ENCODE measurements at places on chromosomes 3 and 15.

GRCh38 chr15:32718821-32719716 is 1.3 kb downstream of the GREM1 start:
- DNase-seq = no peak

DNA sequence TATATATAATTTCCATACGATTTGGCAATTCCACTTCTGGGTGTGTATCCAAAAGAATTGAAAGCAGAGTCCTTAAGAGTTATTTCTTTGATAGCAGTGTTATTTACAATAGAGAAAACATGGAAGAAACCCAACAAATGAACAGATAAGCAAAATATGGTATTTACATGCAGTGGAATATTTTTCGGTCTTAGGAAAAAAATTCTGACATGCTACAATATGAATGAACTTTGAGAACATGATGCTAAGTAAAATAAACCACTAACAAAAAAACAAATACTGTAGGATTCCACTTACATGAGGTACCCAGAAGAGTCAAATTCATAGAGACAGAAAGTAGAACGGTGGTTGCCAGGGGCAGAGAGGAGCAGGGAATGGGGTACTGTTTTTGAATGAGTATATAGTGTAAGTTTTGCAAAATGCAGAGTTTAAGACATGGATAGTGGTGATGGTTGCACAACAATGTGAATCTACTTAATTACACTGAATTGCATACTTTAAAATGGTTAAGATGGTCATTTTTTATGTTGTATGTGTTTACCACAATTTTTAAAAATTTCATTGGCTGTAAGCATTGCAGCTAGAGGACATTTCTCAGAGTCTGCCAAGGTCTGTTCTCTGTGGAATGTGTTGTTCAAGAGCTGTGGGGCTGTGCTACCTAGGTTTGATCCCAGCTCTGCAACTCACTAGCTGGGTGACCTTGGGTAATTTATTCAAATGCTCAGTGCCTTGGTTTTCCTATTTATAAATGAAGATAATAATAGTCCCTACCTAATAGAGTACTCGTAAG is 122.1 kb downstream of the MEX3B start:
- no peak for DNase-seq

DNA sequence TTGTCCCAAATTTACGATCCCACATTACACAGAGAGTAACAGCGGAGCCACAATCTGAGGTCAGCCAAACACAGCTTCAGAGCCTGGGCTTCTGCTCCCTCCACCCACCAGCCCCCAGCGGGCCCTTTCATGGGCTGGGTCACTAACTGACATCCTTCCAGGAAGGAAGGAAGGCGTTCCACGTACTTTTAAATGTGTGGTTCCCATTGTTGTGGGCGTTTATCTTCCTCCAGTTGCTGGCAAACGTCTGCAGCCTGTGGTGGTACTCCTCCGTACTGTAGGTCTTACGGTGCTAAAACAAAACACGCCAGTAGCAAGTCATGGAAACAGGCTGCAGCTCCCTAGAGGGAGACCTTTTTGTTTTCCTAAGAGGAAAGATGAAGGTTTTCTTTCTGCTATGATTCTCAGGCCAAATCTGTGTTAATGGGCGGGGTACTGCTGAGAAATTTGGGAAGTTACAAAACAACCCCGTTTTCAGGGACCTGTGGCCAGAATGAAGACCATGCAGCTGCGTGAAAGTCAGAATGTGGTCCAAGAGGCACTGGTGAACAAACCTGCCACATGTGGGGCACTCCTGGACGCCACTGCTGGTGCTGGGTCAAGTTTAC is 7.6 kb downstream of the CTSH start:
- no peak for DNase-seq

DNA sequence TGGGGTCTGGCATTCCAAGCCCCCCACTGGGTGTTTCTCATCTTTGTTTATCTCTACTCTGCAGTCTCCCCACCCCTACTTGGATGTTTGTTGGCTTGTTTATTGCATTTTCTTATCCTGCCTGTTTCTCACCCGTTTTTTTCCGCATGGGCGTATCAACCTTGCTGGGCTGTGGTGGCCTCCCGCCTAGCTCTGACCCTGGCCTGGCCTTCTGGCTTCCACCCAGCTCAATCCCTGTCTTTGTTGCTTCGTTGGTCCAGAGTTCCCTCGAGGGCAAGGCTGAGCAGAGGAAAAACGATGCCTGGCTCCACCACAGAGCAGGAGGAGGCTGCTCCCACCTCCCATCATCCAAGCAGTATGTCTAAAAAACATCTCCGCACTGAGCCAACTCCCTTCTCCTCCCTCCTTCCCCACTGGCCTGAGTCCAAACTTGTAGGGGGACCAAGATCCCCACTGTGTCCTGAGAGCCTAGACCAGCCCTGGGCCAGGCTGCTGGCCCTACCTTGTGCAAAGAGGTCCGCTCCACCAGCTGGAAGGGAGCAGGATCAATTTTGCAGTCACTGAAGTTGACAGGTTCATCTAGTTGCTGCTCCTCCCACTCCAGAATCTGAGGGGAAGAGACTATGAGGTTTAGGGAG is 9.8 kb downstream of the CLCN2 start:
- DNase-seq = no peak

- DNase-seq = no peak
Measured at GRCh38 chr3:115827495-115827894, 204.2 kb downstream of the GAP43 start.

DNA sequence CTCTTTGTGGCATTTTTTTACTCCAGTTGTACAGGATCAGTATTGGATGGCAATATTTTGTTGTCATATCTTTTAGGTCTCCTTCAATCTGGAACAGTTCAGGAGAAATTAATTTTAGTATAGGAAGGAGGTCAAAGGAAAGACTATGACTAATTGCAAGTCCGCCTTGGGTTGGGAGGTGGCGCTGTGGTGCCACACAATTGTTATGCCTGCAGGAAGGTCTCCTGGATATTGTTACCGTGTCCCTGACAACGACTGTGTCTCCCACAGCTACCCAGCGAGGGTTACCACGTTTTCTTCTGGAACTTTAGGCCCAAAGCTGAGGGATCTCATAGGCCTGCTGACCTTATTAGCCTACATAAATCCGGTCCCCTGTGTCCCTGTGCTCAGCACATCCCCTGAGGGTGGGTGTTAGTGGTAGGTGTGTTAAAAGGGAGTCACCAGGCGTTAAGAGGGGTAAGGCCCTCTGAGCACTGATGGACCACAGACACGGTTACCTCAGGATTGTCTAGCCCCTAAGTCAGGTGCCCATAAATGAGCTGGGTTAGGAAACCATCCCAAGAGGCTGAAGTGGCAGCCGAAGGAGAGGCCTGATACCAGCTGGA is 31.5 kb downstream of the KCNAB1 start:
- DNase-seq = peak; percentile 43

DNA sequence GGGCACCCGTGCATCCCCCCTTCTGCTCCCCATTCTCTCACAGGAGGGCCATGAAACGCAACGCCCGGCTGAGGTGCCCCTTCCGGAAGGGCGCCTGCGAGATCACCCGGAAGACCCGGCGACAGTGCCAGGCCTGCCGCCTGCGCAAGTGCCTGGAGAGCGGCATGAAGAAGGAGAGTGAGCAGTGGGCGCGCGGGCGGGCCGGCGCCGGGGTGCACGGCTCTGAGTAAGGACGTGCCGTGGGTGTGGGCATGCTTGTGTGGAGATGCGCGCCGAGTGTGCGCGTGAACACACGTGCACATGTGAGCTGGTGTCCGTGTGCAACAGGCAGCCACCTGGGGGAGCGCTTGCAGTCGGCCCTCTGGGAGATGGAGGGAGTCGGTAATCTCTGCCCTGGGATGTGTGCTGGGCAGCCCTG is 28.1 kb downstream of the NR1I2 start:
- DNase-seq = no peak

- no peak for DNase-seq
Measured at GRCh38 chr3:66450390-66451022, 50.3 kb downstream of the LRIG1 start.

GRCh38 chr15:97567411-97567810 is 393.1 kb upstream of the ARRDC4 start:
- no peak for DNase-seq

DNA sequence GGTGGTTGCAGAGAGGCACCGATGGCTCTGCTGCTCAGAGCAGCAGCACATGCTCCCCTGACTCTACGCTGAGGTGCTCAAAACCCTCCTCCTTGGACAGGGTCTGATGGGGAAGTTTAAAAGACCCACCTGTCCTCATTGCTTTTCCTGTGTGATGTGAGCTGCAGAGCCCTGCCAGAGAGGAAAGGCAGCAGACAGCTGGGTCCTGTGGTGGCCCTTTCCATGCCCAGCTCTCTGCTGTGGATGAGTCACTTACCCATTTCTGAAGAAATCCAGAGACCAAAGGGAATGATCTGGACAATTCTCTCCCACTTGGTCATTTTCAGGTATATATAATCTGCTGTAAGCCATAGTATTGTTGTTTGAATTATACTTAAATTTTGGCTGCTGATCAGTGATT is 121.7 kb downstream of the CHDH start:
- no peak for DNase-seq

DNA sequence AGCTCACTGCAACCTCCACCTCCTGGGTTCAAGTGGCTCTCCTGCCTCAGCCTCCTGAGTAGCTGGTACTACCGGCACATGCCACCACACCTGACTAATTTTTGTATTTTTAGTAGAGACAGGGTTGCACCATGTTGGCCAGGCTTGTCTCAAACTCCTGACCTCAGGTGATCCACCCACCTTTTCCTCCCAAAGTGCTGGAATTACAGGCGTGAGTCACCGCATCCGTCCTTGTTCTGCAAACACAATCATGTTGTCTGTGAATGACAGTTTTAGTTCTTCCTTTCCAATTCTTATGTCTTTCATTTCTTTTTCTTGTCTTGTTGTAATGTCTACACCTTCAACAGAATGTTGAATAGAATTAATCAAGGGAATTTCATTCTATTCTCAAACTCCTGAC is 16.3 kb upstream of the SMCO1 start:
- no peak for DNase-seq

GRCh38 chr15:51936105-51936478 is 35.5 kb downstream of the LEO1 start:
- no peak for DNase-seq

- DNase-seq = peak; percentile 17
Measured at GRCh38 chr3:75136100-75136897, 521.8 kb upstream of the CNTN3 start.

- DNase-seq = no peak
Measured at GRCh38 chr3:20421-20820, 176.1 kb upstream of the CHL1 start.

DNA sequence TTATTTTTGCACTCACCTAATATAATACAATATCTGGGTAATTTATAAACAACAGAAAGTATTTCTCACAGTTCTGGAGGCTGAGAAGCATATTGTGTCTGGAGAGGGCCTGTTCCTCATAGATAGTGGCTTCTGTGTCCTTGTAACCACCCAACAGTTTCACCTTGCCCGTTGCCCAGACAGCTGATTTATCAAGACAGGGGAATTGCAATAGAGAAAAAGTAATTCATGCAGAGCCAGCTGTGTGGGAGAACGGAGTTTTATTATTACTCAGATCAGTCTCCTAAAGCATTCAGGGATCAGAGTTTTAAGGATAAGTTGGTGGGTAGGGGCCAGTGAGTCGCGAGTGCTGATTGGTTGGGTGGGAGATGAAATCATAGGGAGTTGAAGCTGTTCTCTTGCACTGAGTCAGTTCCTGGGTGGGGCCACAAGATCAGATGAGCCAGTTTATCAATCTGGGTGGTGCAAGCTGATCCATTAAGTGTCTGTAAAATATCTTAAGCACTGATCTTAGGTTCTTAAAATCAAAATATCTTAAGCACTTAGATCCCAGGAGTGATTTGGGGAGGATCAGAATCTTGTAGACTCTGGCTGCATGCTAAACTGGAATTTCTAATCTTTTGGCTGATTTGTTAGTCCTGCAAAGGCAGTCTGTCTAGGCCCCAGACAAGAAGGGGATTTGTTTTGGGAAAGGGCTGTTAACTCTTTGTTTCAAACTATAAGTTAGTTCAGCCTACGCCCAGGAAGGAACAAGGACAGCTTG is 33.9 kb upstream of the C15orf39 start:
- no peak for DNase-seq

- no peak for DNase-seq
Measured at GRCh38 chr3:32623532-32623931, 52.9 kb upstream of the DYNC1LI1 start.

GRCh38 chr15:22262613-22263020 is 182.3 kb downstream of the OR4M2 start:
- DNase-seq = no peak

DNA sequence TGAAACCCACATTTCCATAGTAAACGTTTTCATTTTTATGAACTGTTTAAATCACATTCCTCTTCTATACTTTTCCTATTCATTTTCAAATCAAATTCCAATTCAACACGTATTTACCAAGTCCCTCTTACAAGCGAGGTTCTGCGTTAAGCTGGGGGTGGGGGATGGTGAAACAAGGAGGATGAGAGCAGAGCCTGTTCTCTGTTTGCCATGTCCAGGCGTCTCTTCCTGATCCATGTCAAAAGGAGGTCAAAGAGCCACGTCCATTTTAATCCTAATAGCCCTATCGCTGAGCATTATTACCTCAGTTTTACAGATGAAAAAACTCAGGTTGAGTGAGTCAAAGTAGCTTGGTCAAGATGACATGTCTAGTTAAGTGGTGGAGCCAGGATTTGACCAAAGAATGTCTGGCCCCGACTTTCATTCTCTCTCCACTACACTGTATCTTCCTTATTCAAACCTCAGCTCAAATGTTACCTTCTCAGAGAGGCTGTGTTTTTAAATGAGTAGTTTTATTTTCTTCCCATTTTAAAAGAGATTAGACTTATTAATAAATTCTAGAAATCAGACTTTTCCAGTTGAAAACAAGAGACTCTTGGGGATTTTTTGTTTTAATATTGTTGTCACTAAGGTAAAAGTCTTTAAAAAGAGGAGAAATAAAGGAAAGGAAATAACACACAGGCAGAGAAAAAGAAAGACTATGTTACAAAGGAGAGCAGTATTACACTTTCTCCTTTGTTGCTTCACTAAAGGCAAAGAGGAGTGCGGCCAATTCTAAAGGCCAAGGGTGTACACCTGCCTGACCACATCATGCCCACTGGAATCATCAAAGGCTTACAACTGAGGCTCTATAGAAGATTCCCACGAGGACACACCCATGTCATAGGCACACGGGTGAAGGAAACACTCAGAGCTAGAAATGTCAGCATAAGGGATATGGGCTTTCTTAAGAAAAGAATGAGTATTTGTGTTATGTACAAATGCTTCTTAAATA is 42.4 kb downstream of the MYO5A start:
- no peak for DNase-seq

DNA sequence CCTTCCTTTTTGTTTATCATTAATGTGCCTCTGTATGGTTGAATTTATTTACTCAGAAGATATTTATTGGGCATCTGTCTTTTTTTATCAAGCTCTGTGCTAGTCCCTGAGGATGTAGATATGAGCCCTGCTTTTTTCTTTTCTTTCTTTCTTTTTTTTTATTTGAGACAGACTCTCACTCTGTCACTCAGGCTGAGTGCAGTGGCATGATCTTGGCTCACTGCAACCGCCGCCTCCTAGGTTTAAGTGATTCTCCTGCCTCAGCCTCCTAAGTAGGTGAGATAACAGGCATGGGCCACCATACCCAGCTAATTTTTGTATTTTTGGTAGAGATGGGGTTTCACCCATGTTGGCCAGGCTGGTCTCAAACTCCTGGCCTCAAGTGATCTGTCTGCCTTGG is 58.5 kb downstream of the MBNL1 start:
- DNase-seq = no peak

All from HuH-7 (cell line).